ENCODE measurements at places on chromosomes 3 and 15. TPM values are rescaled to one million over a fixed set of nuclear protein-coding genes. Genes with fewer than 3 reads are reported as not detected.

Gene SLC27A2
- total RNA-seq = not detected

GRCh38 chr15:87500240-87500639 is 756.3 kb downstream of the NTRK3 start:
- no peaks in the 10 kb centered on the region for H3K27me3 ChIP-seq
- no peak overlapping the region for H3K4me3 ChIP-seq
- DNase-seq = no peak
- no peaks in the 10 kb centered on the region for H3K4me1 ChIP-seq
- no peak overlapping the region for H3K27ac ChIP-seq
- no peaks in the 10 kb centered on the region for H3K36me3 ChIP-seq

GRCh38 chr15:79595306-79595705 is 163.2 kb downstream of the MINAR1 start:
- no peak overlapping the region for H3K27ac ChIP-seq
- H3K27me3 ChIP-seq = peaks cover 31% of the 10 kb centered on the region
- DNase-seq = no peak
- no peaks in the 10 kb centered on the region for H3K4me1 ChIP-seq
- no peak overlapping the region for H3K4me3 ChIP-seq

DNA sequence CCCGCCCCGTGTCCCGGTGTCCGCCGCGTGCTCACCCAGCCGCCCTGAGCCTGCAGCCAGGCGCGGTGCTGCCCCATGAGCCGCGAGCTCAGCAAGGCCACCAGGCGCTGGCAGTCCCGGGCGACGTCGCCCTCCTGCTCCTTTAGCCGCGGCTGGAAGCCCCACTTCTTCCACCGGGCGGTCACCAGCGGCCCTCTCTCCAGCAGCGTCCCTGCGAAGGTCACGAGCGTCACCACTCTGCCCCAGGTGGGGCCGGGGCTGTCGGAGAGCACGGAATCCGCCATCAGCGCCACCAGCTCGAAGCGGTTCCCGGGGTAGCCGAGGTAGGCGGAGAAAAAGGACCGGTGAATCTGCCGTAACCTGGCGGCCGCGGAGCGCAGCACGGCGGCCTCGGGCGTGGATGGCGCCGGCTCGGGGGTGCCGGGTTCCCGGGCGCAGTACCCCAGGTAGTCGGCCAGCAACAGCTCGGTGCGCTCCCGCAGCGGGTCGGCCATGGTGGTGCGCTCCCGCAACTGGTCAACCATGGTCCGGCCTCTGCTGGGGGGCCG is 298 bp downstream of the BCL2L10 start:
- DNase-seq = no peak
- no peaks in the 10 kb centered on the region for H3K27me3 ChIP-seq
- no peaks in the 10 kb centered on the region for H3K36me3 ChIP-seq

GRCh38 chr3:166457382-166457781 is 620.2 kb upstream of the BCHE start:
- no peaks in the 10 kb centered on the region for H3K4me1 ChIP-seq
- H3K36me3 ChIP-seq = no peaks in the 10 kb centered on the region
- H3K27me3 ChIP-seq = peaks cover 2% of the 10 kb centered on the region

- no peaks in the 10 kb centered on the region for H3K27me3 ChIP-seq
- H3K36me3 ChIP-seq = peaks cover 2% of the 10 kb centered on the region
- DNase-seq = no peak
- H3K27ac ChIP-seq = peak overlapping the region; percentile 60
- no peak overlapping the region for H3K4me3 ChIP-seq
- peaks cover 75% of the 10 kb centered on the region for H3K4me1 ChIP-seq
These were observed 21.5 kb downstream of the NR2F2 start for GRCh38 chr15:96351761-96352603.

Gene FRMD5
- 1.5 TPM for total RNA-seq

DNA sequence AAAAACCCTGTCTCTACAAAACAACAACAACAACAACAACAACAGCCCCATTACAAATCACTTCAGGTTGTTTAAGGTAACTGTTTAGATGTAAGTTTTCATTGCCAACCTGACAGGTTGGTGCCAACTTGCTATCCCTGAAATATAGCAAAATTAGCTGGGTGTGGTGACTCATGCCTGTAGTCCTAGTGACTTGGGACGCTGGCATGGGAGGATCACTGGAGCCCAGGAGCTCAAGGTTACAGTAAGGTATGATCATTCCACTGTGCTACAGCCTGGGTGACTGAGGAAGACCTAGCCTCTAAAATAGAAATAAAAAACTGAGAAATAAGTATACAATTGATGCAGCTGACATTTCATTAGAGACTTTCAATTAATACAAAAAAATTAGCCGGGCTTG is 36.0 kb upstream of the CDAN1 start:
- H3K27me3 ChIP-seq = no peaks in the 10 kb centered on the region
- no peak overlapping the region for H3K27ac ChIP-seq
- DNase-seq = no peak
- H3K4me3 ChIP-seq = no peak overlapping the region

- no peak overlapping the region for H3K4me3 ChIP-seq
- H3K4me1 ChIP-seq = no peaks in the 10 kb centered on the region
- H3K27ac ChIP-seq = no peak overlapping the region
- DNase-seq = no peak
- peaks cover 10% of the 10 kb centered on the region for H3K27me3 ChIP-seq
These were observed 54.8 kb downstream of the ATP13A4 start for GRCh38 chr3:193499801-193500485.

Gene ADAMTS17
- total RNA-seq = 3.4 TPM

Gene TGM5
- not detected for total RNA-seq

- peak overlapping the region; percentile 79 for H3K4me3 ChIP-seq
- H3K4me1 ChIP-seq = peaks cover 11% of the 10 kb centered on the region
- peak; percentile 98 for DNase-seq
- peak overlapping the region; percentile 90 for H3K27ac ChIP-seq
- H3K27me3 ChIP-seq = peaks cover 1% of the 10 kb centered on the region
These were observed 27.1 kb downstream of the SLC28A2 start for GRCh38 chr15:45279024-45279698.

DNA sequence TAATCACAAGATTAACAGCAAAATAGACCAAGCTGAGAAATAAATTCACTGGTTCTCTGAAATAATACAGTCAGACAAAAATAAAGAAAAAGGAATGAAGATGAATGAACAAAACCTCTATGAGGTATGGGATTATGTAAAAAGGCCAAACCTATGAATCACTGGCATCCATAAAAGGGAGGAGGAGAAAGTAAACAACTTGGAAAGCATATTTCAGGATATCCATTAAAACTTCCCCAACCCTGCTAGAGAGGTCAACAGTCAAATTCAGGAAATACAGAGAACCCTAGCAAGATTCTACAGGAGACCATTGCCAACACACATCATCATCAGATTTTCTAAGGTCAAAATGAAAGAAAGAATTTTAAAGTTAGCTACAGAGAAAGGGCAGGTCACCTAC is 649.7 kb upstream of the CBLB start:
- H3K27me3 ChIP-seq = no peaks in the 10 kb centered on the region
- peaks cover 18% of the 10 kb centered on the region for H3K4me1 ChIP-seq
- no peak overlapping the region for H3K4me3 ChIP-seq
- no peaks in the 10 kb centered on the region for H3K36me3 ChIP-seq

- no peaks in the 10 kb centered on the region for H3K27me3 ChIP-seq
- no peak overlapping the region for H3K4me3 ChIP-seq
- no peak overlapping the region for H3K27ac ChIP-seq
- peaks cover 36% of the 10 kb centered on the region for H3K4me1 ChIP-seq
- no peak for DNase-seq
These were observed 38.4 kb downstream of the RBMS3 start for GRCh38 chr3:29319262-29319661.

- H3K27me3 ChIP-seq = no peaks in the 10 kb centered on the region
- no peak overlapping the region for H3K27ac ChIP-seq
- no peak for DNase-seq
- no peak overlapping the region for H3K4me3 ChIP-seq
- H3K36me3 ChIP-seq = no peaks in the 10 kb centered on the region
These were observed 320.1 kb downstream of the PYDC2 start for GRCh38 chr3:191781044-191781443.

DNA sequence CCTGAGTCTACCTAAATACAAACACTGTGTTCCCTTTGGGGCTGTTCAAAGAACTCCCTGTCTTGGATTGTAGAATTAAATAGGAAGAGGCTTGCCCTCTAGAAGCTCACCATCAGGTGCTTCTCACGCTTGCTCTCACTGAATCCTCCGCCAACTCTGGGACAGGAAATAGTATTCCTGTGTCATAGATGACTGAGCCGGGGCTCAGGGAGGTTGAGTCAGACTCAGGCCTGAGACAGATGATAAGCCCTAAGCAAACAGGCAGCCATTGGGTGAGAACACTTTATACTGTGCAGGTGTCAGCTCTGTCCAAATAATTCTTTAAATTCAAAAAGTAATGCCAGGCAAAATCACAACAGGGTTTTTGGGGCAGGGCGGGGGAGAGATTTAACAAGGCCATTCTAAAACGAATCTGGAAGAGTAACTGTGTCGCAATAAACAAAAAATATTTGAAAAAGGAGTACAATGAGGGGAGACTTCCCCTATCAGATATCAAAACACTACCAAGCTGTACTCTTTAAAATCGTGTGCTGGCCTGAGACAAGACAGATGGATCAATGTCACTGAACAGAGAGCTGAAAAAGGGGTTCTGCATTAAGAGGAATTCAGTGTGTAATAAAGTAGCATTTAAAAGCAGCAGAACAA is 59.0 kb downstream of the EPHB3 start:
- peaks cover 10% of the 10 kb centered on the region for H3K4me1 ChIP-seq
- H3K27me3 ChIP-seq = peaks cover 11% of the 10 kb centered on the region
- no peak overlapping the region for H3K27ac ChIP-seq
- no peak for DNase-seq
- no peaks in the 10 kb centered on the region for H3K36me3 ChIP-seq

DNA sequence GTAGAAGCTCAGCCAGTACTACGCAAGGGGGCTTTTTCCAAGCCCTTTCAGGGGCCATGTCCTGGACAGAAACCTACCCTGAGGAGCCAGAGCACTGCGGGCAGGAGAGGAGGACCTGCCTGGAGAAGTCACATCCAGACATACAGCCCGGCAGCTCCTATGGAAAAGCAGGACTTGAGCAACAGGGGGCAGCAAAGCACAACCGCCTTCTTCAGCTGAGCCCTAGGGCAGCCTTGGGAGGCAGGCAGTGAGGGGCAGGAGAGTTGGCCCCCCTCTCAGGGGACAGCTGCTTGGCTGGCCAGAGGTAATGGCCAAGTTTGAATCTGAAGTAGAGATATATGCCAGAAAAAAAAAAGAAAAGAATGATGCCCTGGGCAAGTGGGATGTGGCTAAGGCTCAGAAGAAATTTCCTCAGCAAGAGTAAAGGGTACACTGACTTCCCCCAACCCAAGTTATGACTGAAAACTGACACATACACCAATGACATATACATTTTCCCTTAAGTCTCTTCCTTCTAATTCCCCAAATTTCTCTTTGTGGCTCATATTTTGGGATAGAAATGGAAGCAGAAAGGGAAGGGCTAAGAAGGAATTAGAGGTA is 56.9 kb downstream of the CYP19A1 start:
- peaks cover 4% of the 10 kb centered on the region for H3K4me1 ChIP-seq
- peaks cover 29% of the 10 kb centered on the region for H3K27me3 ChIP-seq
- DNase-seq = no peak

- H3K4me1 ChIP-seq = peaks cover 10% of the 10 kb centered on the region
- H3K27ac ChIP-seq = no peak overlapping the region
- peaks cover 32% of the 10 kb centered on the region for H3K36me3 ChIP-seq
- no peak overlapping the region for H3K4me3 ChIP-seq
These were observed 13.5 kb downstream of the HDDC3 start for GRCh38 chr15:90918835-90919234.

Gene CASR
- not detected for total RNA-seq

Gene KLHL18
- 31.9 TPM for total RNA-seq

DNA sequence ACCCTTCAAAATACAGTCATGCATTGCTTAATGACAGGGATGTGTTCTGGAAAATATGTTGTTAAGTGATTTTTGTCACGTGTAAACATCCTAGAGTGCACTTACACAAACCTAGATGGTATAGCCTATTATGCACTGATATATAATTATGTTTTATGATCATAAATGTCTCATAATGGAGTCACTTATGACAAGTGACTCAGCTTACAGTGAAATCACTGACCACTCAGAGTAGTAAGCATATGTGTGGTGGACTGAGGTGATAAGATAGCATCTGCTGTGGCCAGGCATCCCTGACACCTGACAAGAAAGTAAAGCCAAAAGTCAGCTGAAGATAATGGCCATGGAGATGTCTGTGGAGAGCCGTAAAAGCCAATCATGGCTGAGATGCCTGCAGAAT is 5.4 kb downstream of the ACAD11 start:
- H3K27ac ChIP-seq = no peak overlapping the region
- no peaks in the 10 kb centered on the region for H3K36me3 ChIP-seq
- no peak for DNase-seq

Gene POLQ
- 2.9 TPM for total RNA-seq

Gene GCSAM
- total RNA-seq = not detected

DNA sequence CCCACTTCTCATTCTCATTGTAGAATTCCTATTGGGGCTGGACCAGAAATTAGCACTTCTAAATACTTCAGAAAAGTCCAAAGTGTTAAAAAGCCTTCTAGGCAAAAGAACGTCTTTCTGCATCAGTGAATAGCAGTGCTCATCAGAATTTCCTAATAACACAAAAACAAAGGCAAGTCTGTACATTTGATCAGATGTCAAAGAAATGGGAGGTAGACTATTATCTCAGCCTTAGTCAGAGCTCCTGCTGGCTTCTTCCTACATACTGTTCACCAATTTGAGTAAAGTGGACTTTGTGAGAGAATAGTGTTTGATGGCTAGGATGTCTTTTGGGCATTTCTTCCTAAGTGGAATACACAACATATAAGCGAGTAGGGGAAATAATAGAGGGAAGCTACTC is 48.7 kb downstream of the FOXB1 start:
- H3K4me3 ChIP-seq = no peak overlapping the region
- no peaks in the 10 kb centered on the region for H3K4me1 ChIP-seq
- DNase-seq = no peak

Gene GOLGA8N
- total RNA-seq = 17.8 TPM

DNA sequence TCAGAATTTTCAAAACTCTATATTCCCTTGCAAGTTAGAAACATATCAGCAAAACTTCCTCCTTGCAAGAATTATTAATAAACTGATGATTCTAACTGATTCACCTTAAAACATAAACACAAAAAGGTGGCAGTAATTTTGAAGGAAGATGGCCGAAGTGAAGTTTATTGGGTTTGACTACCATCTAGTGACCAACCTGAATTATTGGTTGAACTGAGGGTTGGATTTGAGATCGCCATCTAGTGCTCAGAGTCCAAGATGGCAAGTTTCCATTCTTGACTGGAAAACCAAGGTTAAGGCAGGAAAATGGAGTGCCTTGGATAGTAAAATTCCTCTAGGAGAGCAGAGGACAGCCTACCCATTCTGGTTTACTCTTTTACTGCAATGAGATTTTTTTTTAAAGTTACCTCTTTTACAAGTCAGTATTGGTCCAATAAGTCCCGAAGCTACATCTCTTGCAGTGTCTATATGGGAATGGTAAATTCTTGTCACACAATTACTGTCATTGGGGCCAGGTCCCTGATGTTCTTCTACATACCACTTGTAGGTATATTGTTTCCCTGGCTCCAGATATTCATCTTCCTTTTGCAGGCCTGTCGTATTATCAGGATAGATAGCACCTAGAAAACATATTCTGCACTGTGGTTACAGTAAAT is 51.6 kb upstream of the CP start:
- H3K27me3 ChIP-seq = no peaks in the 10 kb centered on the region
- no peak for DNase-seq
- H3K4me3 ChIP-seq = no peak overlapping the region

DNA sequence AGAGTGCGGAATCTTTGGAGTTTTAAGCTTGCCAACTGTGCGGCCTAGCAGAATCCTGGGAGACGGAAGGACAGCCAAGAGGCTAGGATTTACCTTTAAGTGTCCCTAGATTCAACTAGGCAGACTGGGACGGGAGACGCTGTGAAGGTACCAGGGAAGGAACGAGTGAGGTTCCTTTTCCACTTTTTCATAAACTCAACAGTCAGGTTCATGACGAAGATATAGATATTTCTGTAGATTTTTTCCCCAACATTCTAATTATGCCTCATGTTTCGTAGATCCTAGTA is 564 bp upstream of the GABPB1 start:
- peaks cover 50% of the 10 kb centered on the region for H3K4me1 ChIP-seq
- peaks cover 10% of the 10 kb centered on the region for H3K36me3 ChIP-seq
- peak overlapping the region; percentile 100 for H3K27ac ChIP-seq
- H3K4me3 ChIP-seq = peak overlapping the region; percentile 76
- no peaks in the 10 kb centered on the region for H3K27me3 ChIP-seq

Data from chondrocyte (in vitro differentiated cells).